Fibroblast of mammary gland (primary cell): ENCODE measurements at places on chromosomes 13 and 19.
A peak's percentile ranks its signal among the peaks of the same experiment; 100 is the strongest.

DNA sequence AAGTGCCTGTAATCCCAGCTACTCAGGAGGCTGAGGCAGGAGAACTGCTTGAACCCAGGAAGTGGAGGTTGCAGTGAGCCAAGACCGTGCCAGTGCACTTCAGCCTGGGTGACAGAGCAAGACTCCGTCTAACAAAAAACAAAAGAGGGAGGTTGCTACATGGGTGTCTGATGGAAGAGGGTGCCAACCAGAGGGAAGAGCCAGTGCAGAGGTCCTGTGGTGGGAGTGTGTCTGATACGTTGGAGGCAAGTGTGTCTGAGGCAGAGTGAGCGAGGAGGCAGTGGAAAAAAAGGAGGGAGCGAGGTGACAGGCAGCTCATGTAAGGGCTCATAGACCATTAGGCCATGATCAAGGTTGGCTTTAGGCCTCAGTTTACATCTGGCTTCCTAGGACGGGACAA, 6.8 kb downstream of the PDE4A start:
- no peak for DNase-seq

DNA sequence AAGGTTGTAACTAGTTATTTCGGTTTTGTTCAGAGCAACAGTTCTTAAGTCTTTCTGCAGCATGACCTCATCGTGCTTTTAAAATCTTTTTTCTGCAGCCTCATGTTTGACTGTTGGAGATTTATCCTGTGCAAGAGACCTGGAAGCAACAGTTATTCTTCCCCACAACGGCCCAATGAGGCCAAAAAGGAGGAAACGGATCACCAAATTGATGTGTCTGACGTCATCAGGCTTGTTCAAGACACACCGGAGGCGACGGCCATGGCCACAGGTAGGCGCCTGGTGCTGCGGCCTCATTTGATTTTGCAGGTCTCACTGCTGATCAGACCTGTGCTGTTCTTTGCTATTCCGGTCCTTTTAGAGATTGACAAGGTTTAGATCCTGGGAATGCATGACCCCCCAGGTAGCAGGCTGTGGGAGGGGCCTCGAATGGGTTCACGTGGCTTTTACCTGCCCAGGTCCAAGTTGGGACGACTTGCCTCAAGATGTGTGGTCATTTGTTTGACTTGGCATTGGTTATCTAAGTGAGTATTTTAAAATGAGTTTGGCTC, 66.8 kb upstream of the MCF2L start:
- no peak for DNase-seq

GRCh38 chr13:107669391-107669993, 545.8 kb downstream of the LIG4 start:
- peak; percentile 49 for DNase-seq

- no peak for DNase-seq
Measured at GRCh38 chr13:40517486-40518480, 148.7 kb downstream of the FOXO1 start.

GRCh38 chr19:40512473-40513344, 45.9 kb downstream of the SPTBN4 start:
- DNase-seq, result no peak

DNA sequence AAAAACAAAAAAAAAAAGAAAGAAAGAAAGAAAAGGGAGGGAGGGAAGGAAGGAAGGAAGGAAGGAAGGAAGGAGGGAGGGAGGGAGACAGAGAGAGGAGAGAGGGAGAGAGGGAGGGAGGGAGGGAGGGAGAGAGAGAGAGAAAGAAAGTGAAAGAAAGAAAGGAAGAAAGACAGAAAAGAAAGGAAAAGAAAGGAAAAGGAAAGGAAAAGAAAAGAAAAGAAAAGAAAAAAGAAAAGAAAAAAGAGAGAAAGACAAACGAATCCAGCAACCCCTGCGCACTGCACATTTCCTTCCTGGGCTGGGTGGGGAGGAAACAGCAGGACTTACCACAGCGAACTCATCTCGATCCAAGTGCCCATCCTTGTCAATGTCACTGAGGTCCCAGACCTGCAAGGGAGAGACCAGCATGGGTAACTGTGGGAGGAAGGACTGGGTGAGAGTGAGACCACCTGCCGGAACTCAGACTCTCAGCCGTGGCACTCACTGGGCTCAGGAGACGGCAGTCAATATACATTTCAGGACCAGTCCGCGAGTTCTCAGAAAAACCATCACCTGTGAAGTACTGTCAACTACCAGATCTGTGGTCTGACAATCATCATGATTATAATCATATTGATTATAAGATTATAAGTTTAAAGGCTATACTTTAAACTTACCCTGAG, 43.3 kb downstream of the EPS15L1 start:
- DNase-seq, result no peak
